Upper lobe of right lung (tissue), 1 donor: ENCODE measurements at places on chromosomes 4 and X. TPM values are rescaled to one million over a fixed set of nuclear protein-coding genes. Genes with fewer than 3 reads are reported as not detected.

CD38 gene
- 2.4 TPM for total RNA-seq

TSPAN7 gene
- total RNA-seq: 74.8 TPM

NAA11 gene
- total RNA-seq: not detected

DNA sequence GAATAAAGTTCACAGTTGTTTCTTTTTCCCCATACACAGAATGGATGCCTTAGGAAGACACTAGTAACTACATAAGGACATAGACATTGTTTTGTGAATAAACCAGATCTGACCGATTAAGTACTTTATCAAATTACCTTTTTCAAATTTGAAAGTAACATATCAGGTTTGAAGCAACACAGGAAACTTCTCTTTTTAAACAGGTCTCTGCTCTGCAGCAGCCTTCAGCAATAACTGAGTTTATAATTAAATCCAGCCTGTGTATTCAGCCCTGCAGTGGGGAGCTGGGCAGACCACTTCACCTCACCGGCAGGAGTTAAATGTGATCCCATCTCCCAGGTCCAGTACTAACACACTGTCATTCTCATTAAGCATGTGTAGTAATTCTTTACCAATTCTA, 68.3 kb upstream of the ATOH1 start:
- no peaks in the 10 kb centered on the region for H3K27me3 ChIP-seq
- no peaks in the 10 kb centered on the region for H3K4me1 ChIP-seq
- peak overlapping the region; percentile 17 for H3K27ac ChIP-seq
- H3K36me3 ChIP-seq: no peaks in the 10 kb centered on the region
- H3K4me3 ChIP-seq: no peak overlapping the region

GRCh38 chrX:153771415-153772315, 7.6 kb downstream of the PLXNB3 start:
- H3K4me1 ChIP-seq: no peaks in the 10 kb centered on the region
- peak; percentile 49 for DNase-seq
- no peak overlapping the region for H3K27ac ChIP-seq
- H3K4me3 ChIP-seq: no peak overlapping the region

GRCh38 chrX:101416691-101417090, 8.7 kb downstream of the HNRNPH2 start:
- H3K4me1 ChIP-seq: no peaks in the 10 kb centered on the region
- DNase-seq: no peak
- H3K27ac ChIP-seq: no peak overlapping the region
- H3K36me3 ChIP-seq: peaks cover 4% of the 10 kb centered on the region
- H3K27me3 ChIP-seq: no peaks in the 10 kb centered on the region
- H3K4me3 ChIP-seq: no peak overlapping the region

DNA sequence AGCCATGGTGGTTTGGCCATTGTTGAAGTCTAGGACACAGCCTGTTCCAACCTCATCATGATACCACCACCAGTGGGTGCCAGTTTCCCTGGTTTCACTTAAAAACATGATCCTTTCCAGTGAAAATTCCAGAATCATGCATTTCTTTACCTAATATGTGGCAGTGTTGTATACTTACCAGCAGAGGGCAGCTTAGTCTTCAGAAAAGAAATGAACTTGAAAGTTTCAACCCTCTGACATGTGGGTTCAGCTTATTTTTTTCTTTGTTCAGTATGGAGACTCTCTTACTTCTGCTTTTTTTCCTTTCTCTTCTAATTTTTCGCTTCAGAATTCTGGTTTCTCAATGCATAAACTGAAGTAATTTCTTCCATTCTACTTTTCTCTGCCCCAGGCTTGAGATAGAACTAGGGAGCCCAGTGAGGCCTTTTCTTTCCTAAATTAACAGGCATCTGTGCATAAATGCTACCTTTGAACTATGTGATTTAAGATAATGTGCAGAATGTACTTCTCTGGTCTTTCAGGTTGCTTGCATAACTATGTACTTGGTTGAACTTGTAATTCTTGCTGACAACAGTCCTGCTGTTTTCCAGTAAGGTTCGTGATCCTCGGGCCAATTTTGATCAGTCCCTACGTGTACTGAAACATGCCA, 10.7 kb downstream of the LIAS start:
- H3K4me3 ChIP-seq: no peak overlapping the region
- DNase-seq: no peak
- H3K27ac ChIP-seq: no peak overlapping the region
- no peaks in the 10 kb centered on the region for H3K4me1 ChIP-seq
- no peaks in the 10 kb centered on the region for H3K27me3 ChIP-seq

GRCh38 chrX:6683353-6683752, 148.4 kb upstream of the VCX3A start:
- no peaks in the 10 kb centered on the region for H3K36me3 ChIP-seq
- no peak overlapping the region for H3K4me3 ChIP-seq
- no peak overlapping the region for H3K27ac ChIP-seq
- H3K27me3 ChIP-seq: no peaks in the 10 kb centered on the region

- no peak overlapping the region for H3K27ac ChIP-seq
- no peak overlapping the region for H3K4me3 ChIP-seq
- peaks cover 5% of the 10 kb centered on the region for H3K4me1 ChIP-seq
- no peaks in the 10 kb centered on the region for H3K27me3 ChIP-seq
- H3K36me3 ChIP-seq: no peaks in the 10 kb centered on the region
These were observed 6.4 kb upstream of the ANTXR2 start for GRCh38 chr4:80079255-80079923.

- no peaks in the 10 kb centered on the region for H3K36me3 ChIP-seq
- no peak overlapping the region for H3K27ac ChIP-seq
- H3K27me3 ChIP-seq: no peaks in the 10 kb centered on the region
- no peak overlapping the region for H3K4me3 ChIP-seq
- no peak for DNase-seq
These were observed 463.0 kb upstream of the CPEB2 start for GRCh38 chr4:14539246-14539645.
